ENCODE measurements at places on chromosomes 4 and X.
A peak's percentile ranks its signal among the peaks of the same experiment; 100 is the strongest.

DNA sequence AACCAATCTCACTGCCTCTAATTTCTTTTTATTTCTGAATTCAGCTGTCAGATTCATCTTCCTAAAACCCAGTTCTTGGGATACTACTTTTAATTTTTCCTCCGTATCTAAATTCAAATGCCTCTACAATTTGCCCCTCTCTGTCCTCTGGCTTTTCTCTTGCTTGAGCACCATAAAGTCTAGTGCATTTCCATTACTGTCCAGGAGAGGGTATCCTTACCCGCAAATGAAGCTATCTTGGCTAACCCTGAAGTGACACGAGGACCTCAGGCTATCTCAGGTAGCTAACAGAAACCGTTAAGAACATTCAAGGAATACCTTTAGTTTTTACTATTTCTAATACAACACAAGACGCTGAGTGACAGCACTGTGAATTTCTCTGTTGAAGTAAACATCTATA, 49.4 kb upstream of the PRR32 start:
- no peak for DNase-seq

- DNase-seq, result no peak
Observed at GRCh38 chrX:111376897-111377578, 35.0 kb downstream of the DCX start.

GRCh38 chrX:107571296-107571998, 56.9 kb upstream of the PRPS1 start:
- peak; percentile 28 for DNase-seq

DNA sequence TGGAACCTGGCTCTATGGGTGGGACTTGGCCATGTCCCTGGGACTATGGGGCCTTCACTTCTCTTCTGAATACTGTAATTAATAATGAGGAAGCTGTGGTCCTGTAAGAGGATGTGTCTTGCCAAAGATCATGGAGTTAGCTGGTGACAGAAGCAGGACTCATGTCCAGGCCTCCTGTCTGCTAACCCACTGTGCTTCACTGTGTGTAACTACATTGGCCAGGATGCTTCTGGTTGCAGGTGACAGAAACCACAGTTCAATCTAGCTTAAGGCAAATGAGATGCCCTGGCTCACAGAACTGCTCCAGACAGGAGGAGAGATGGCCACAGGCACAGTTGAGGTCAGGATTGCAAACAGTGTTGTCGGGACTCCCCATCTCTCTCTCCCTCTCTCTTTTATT, 3.1 kb downstream of the MTMR1 start:
- no peak for DNase-seq

- DNase-seq, result no peak
Observed at GRCh38 chr4:90715242-90715641, 588.0 kb downstream of the CCSER1 start.

- DNase-seq, result no peak
Observed at GRCh38 chrX:150504397-150505182, 63.8 kb upstream of the MTM1 start.

GRCh38 chr4:184613405-184613804, 35.8 kb downstream of the CASP3 start:
- no peak for DNase-seq

GRCh38 chrX:62923093-62923492, 428.0 kb downstream of the SPIN4 start:
- no peak for DNase-seq

DNA sequence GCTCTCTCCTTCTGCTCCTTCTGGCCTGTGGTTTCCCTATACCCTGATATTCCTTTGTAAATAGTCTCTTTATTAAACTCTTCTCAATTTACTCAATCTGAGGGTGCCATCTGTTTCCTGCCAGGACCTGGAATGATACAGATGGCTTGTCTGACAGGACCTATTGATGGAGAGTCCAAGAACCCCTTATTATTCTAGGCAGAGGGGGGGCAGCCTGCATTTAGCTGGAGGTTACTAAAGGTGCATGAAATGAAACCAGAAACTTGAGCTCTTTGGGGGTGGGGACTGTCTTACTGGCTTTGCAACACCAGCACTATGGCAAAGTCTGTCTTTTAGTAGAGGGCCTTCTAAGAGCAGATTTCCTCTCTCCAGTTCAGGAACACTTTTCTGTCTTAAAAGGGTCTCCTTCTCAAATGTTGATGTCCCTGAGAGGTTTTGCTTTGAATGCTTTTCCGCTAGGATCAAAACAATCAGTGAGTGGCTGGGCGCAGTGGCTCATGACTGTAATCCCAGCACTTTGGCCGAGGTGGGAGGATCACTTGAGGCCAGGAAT, 162.5 kb upstream of the MED14 start:
- no peak for DNase-seq

- DNase-seq, result no peak
Observed at GRCh38 chr4:53141308-53141707, 224.6 kb downstream of the SCFD2 start.

- peak; percentile 69 for DNase-seq
Observed at GRCh38 chr4:1008840-1009541, 2.4 kb upstream of the FGFRL1 start.

DNA sequence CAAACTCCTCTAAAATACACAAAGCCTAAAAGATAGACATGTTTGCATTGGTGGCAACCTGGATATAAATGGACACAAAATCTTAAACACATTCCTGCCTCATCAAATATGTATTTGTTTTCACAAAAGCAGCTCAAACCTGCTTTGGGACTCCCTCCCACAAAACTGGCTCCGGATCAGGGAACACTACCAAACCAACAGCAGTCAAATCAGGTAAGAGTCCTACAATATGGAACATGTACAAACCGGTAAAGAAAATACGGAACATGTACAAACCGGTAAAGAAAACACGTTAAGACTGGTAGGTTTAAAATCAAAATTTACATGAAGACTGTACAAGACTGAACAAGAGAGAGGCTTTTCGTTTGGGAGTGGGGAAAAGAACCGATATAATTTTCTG, 4.3 kb downstream of the AMTN start:
- no peak for DNase-seq

GRCh38 chr4:56683455-56683854, 2.4 kb upstream of the HOPX start:
- DNase-seq, result no peak

- no peak for DNase-seq
Observed at GRCh38 chr4:176790398-176790797, 2.3 kb downstream of the VEGFC start.

- DNase-seq, result no peak
Observed at GRCh38 chrX:43448688-43449087, 207.4 kb upstream of the MAOA start.

DNA sequence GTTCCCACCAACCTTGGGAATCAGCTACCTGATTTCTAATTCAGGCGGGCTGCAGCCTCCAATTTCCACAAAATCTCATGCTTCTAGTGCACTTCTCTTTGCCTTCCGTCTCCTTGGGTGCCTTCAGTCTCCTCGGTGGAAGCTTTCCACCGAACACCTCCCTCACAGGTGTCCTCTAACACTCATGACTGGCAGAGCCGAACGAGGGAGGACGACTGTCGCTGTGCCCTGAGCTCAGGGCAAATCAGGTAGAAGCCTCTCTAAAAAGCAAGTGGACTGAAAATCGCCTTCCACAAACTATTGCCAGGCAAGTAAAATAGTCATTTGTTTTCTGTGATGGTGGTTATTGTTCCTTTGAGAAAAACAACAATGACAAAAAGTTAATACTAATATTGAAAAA, 176.1 kb upstream of the PPARGC1A start:
- no peak for DNase-seq

GRCh38 chr4:168388890-168389289, 70.3 kb upstream of the DDX60 start:
- no peak for DNase-seq

- no peak for DNase-seq
Observed at GRCh38 chr4:111360906-111361305, 738.0 kb upstream of the PITX2 start.

GRCh38 chr4:76147454-76148141, 599 bp downstream of the NUP54 start:
- DNase-seq, result peak; percentile 39

GRCh38 chrX:74450803-74451449, 29.6 kb downstream of the SLC16A2 start:
- no peak for DNase-seq

GRCh38 chr4:40656201-40656863, 26.7 kb upstream of the RBM47 start:
- no peak for DNase-seq

GRCh38 chr4:109004418-109004817, 241.6 kb upstream of the ETNPPL start:
- DNase-seq, result no peak

DNA sequence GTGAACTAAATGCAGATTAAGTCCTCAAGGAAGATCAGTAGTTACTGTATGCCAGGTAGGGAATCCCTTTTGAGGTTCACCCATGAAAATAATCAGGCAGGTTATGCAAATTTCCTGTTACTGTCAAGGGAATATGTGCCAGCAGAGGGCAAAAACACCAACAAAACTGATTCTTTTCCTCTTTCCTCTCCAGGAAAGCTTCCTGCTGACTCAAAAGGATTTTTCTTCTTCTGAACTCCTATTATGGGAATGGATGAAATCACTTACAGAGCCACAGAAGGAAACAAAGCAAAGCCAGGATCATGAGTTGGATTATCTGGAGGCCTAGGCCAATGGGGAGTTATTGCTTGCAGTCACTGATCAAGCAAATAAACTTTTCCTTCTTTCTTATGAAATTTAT, 49.7 kb downstream of the TMPRSS11F start:
- no peak for DNase-seq

GRCh38 chr4:89283226-89284009, 24.2 kb downstream of the GPRIN3 start:
- no peak for DNase-seq

- DNase-seq, result no peak
Observed at GRCh38 chrX:71067712-71068043, 456 bp downstream of the SNX12 start.

GRCh38 chr4:104420766-104421165, 73.9 kb downstream of the CXXC4 start:
- no peak for DNase-seq

DNA sequence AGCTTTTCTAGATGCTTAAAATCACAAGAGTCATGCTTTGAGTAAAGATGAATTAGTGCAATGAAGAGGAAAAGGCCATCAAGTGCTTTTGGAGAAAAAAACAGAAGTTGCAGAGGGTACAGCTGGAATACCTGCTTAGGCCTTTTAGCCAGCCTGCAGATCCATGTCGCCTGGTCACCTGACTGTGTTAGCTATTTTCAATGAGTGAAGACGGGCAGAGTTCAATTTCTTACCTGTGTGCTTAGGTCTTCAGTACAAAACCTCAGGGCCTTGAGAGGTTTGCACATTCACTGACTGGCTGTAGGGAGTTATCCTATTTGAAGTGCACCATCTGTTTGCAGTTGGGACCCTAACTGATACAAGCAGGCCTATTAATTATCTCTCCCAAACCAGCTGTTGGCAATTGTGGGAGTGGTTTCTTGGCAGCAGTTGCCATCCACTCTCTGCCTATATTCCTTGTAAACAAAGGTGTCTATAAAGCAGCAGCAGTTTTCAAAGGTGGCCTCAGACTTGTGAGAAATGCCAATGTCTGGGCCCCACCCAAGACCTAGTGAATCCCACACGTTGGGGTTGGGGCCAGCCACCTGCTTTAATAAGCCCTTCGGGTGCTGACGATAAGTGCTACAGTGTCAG, 16.3 kb upstream of the FAT1 start:
- no peak for DNase-seq

GRCh38 chr4:105306158-105306781, 159.6 kb downstream of the TET2 start:
- no peak for DNase-seq

DNA sequence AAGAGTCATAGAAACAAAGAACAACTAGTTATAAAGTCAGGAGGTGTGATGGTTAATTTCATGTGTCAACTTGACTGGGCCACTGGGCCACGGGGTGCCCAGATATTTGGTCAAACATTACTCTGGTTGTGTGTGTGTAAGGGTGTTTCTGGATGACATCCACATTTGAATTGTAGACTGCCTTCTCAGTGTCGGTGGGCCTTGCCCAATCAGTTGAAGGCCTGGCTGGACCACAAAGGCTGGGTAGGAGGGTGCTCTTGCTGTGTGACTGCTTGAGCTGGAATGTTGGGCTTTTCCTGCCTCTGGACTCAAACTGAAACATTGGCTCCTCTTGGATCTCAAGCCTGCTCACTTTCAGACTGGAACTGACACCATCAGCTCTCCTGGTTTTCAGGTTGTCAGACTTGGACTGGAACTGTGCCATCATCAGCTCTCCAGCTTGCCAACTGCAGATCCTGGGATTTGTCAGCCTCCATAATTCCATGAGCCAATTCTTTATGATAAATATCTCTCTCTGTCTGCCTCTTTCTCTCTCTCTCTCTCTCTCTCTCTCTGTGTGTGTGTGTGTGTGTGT, 41.4 kb downstream of the CLDN34 start:
- DNase-seq, result no peak

GRCh38 chr4:98245226-98245625, 16.0 kb upstream of the RAP1GDS1 start:
- DNase-seq, result no peak

DNA sequence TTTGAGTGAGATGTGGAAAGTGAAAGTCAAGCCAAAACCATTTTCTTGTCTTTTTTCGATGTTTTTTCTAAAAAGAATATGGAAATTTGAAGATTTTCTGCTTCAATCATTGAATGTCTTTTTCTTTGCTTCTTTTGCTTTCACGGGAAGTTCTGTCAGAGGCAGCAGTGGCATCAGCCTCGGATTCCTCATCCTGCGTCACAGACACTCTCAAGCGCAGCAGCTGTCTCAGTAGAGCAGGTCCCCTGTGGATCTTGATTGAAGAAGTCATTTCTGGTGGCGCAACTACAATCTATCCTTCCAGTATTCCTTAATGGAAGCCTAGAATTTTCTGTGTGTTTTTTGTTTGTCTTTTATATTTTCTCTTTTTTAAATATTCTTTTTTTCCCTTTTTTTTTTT, 52.7 kb upstream of the NEIL3 start:
- DNase-seq, result no peak

DNA sequence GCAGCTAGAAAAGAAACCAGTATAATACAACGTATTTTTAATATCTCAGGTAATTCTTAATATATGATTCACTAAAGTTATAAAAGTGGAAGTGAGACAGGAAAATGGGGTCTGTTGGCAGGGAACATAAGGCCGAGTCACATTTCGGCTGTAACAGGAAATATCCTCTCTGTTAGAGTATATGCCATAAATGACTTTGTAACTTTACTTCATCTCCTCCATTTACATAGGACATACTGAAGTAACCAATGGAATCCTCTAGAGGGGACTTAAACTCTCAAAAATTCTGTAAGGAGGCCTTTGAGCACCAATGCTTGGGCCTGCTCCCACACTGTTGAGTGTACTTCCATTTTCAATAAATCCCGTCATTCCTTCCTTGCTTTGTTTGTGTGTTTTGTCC, 71.3 kb downstream of the ANKRD17 start:
- no peak for DNase-seq

- no peak for DNase-seq
Observed at GRCh38 chrX:154695911-154696675, 42.7 kb upstream of the CTAG2 start.

- peak; percentile 27 for DNase-seq
Observed at GRCh38 chrX:69616457-69617203, 717 bp downstream of the EDA start.

GRCh38 chr4:76964769-76965168, 15.2 kb downstream of the SEPTIN11 start:
- DNase-seq, result no peak

- DNase-seq, result no peak
Observed at GRCh38 chr4:184392316-184392715, 82.0 kb downstream of the IRF2 start.
